ENCODE measurements at places on chromosomes 2 and 18.

GRCh38 chr2:205170399-205170798 lies 511.9 kb upstream of the NRP2 start:
- no peak for DNase-seq

DNA sequence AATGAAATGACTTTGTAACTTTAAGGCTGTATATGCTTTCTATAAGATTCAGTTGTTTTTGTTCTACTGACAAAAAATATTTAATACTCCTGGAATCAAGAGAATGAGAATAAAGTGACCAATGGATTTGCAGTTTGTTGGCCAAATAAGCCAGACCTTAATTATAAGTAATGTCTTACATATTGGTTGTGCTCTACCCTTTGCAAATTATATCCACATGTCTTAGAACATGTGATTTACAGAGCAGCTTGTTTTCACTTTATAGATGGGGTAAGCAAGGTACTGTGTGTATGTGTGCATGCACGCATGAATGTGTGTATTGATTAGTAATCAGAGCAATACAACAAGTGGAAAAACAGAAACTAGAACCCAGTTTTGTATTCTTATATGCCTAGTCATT lies 59.1 kb downstream of the RMDN2 start:
- DNase-seq = no peak

- no peak for DNase-seq
Observed at GRCh38 chr2:17894556-17894955, 16.1 kb downstream of the KCNS3 start.

- no peak for DNase-seq
Observed at GRCh38 chr2:164943289-164943688, 12.0 kb downstream of the SLC38A11 start.

GRCh38 chr2:30157616-30158015 lies 10.8 kb downstream of the YPEL5 start:
- DNase-seq = no peak

DNA sequence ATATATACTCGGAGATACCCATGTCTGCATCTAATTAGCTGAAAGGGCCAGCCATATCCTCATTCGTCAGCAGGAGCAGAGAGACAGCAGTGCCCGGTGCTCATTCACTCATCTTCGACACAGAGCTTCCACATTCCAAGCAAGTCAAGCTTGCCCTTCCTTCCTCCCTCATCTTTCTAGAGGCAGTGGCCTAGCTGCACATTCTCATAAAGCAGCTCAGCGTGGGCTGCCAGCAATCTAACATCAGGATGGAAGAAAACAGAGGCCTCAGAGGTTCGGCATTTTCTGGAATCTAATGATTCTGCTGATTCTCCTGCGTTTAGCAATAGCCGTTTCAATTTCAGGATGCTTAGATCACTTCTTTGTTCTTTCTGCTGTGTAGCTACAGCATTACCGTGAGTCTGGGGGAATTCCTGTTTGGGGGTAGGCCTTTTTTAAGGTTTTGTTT lies 68.8 kb downstream of the CLHC1 start:
- DNase-seq = no peak

DNA sequence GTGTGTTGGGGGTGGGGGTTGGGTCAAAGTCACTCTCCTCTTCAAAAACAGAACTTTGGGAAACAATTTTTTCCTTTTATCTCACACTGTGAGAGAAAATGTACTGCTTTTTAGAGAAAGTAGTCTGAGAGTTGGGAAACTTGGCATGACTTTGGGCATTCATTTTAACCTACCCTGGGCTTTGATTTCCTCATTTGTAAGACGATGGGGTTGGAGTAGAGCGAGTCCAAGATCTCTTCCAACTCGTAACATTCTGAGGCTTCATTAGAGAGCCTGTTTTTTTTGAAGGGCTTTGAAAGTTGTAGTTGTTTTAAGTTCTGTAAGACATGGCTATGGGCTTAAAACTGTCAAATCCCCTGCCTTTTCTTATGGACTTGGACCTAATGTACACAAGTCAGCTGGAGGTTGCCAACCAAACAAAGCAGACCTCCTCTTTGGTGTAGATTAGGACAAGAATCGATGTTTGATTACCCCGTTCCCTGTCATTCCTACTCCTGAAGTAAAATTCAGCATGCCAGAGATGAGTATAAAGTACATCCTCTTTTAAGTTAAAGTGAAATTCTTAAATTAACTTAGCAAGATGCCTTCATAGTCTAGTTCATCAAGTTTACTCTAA lies 8.4 kb downstream of the PHLPP1 start:
- DNase-seq = no peak

GRCh38 chr2:200702646-200703118 lies 109.0 kb upstream of the BZW1 start:
- DNase-seq = no peak

- DNase-seq = no peak
Observed at GRCh38 chr18:71797554-71797953, 746.6 kb downstream of the CBLN2 start.

- DNase-seq = no peak
Observed at GRCh38 chr18:53944721-53945120, 279.7 kb downstream of the MBD2 start.

DNA sequence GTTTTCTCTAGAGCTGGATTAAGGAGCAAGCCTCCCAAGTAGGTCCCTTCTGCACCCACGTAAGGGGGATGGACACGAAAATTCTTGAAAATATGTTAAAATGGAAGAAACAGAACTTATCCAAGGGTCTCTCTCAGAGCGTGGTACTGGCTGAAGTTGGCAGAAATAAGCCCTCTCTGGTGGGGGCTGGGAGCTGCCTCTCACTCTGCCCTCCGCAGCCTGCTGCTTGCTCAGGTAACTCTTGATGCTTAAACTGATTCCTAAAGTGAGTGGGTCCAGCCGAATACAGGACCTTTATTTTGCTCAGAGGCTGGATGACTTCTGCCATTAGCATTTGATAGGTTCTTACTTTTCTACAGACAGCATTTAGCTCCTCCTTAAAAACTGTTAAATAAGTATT lies 78.1 kb downstream of the SPHKAP start:
- DNase-seq = no peak

- no peak for DNase-seq
Observed at GRCh38 chr18:717003-717402, 4.6 kb upstream of the ENOSF1 start.

DNA sequence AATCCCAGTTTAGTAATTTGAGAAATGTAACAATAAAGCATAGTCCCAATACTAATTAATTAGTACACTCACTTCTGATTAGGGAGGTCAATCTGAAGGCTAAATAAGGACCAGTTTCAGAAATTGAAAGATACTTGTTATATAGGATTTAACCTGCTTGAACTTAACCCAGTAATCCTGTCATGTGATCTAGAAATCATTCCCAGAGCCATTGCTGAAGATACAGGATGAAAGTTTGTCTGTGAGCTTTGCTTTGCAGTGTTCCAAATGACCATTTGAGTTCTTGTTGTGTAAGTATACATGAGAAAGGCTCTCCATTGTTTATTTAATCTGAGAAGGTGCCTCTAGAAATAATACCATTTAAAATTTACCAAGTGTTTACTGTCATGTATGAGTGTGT lies 52.2 kb downstream of the GALNT1 start:
- no peak for DNase-seq

DNA sequence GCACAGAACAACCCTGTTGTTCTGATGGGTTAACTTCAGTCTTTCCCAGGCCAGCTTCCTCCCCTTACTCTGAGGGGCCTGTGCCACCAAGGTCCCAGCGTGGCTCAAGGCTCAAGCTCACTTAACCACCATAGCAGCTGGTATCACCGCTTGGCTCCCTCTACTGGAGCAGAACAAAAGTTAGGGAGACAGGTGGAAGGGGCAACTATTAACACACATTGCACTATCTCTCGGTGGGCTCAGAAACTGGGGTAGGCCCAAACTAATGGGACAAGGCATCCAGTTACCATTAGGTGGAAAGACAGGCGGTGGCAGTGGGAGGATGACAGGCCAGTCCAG lies 88.7 kb upstream of the ATL2 start:
- no peak for DNase-seq

GRCh38 chr18:57150828-57151227 lies 3.9 kb downstream of the BOD1L2 start:
- DNase-seq = peak; percentile 26

- no peak for DNase-seq
Observed at GRCh38 chr2:234840336-234840735, 111.5 kb upstream of the SH3BP4 start.

DNA sequence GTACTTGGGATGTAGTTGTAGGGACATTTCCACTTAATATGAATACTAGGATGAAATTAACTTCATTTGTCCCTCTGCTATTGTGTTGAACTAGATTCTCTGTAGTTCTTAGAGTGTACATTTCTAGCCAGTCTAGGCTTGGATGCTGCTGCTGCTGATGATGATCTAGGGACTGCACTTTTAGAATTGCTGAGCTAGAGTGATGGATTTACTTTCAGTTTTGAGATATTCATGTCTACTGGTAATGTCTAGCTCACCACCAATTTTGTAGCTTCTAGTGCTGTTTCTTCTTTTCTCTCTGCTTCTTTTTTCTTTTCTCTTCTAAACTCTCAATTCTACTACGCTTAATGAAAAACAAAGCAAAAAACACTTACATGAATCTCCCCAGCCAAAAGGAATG lies 49.4 kb downstream of the MRPS9 start:
- DNase-seq = no peak

DNA sequence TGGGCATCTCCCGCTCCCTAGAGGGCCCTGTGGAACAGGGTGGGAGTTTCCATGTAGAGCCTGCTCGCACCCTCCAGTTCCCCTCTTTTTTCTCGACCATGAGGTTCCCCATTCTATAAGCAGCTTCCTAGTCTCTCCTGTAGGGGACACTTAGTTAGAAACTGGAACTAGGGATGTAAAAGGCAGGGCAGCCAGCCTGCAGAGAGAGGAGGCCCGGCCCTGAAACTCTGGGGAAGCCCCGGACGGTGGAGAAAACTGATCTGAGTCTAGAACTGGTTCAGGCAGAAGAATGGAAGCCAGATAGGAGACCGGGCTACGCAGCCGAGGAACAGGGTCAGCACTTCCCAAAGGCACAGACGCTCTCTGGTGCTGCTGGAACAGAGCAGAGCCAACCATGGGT lies 51.6 kb upstream of the ATG16L1 start:
- DNase-seq = no peak

DNA sequence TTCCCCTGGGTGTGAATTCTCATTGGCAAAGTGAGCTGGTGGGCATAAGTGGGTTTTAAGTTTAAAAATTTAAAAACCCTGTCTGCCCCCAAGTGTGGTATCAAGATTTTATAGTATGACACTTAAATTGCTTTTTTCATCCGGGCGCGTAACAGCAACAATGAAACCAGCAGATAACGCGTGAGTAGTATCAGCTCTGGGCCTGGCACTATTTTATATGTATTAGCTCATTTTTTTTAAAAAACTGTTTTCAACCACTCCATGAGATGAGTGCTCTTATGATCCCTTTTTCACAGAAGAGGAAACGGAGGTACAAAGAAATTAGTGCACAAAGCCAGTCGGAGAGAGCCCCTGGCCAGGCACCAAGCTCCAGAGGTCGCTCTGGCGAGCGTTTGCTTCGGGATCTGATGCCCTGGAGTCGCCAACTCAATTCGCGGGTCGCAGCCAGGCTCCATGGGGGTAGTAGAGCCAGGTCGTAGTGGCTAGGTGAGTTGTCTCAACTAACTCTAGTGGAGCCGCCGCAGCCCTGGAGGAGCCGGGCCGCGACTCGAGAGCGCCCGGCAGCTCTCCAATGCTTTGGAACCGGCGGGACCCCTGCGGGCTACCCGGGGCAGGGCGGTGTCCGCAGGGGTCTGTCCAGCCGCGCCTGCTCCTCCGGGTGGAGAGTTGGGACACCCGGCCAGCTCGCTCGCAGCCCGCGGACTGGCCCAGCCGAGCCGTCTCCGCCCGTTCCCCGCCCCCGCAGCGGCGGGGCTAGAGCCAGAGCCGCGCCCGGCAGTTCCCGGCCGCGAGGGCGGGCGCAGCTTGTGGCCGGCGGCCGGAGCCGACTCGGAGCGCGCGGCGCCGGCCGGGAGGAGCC lies at the start of gene IL1R1:
Gene IL1R1 (plus strand): TSS at position 777 of the 859 bp plus-strand sequence. CDS start 14,979 bp downstream, outside the sequence.
- peak; percentile 43 for DNase-seq

DNA sequence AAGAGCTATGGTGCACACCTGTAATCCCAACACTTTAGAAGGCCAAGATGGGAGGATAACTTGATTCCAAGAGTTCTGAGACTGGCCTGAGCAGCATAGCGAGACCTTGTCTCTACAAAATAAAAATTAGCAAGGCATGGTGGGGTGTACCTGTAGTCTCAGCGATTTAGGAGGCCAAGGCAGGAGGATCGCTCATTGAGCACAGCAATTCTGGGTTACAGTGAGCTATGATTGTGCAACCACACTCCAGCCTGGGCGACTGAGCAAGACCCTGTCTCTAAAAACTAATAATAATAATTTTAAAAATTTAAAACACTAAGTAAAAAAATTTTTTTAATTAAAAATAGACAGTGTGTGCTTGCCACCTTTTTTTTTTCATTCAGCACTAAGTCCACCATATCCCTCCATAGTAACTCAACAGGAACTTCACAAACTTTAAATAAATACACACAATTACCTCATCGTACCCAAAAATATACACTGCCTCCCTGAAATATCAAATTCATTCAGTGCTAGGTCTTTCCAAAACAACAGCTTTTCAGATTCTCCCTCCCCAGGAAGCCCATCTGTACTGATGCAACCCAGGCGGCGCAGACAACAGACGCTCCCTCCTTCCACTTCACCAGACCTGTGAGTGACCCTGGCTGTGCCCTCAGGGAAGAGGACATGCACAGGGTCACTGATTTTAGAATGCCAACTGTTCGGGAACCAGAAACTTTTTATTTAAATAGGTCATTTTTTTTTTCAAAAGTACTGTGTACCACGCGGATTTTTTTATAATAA lies 29.6 kb downstream of the FAM168B start:
- no peak for DNase-seq

DNA sequence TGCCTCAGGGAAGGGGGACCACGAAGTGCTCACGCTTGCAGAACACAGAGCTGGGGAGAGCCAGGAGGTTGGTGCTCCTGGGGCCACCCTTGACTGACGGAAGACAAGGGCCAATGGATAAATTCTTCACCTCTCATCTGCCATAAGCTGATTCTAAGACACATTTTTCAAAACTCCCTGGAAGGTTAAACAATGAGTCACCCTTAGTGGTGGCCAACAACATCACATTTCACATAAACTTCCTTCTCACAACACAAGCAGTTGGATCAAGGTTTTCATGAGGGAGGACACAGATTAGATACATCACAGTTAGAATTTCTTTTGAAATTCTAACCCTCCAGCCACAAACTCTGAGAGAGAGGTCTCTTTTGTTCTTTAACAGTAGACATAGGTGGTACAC lies 713.6 kb upstream of the POU3F3 start:
- DNase-seq = no peak
